ENCODE measurements at places on chromosomes 6 and 20. TPM values are rescaled to one million over a fixed set of nuclear protein-coding genes. Genes with fewer than 3 reads are reported as not detected.

Gene CITED2
- 44.3 TPM for total RNA-seq

Gene HINT3
- 89.0 TPM for total RNA-seq

Gene SAMD3
- total RNA-seq = 19.4 TPM

Gene PLN
- 0.46 TPM for total RNA-seq

Gene ADGB
- total RNA-seq = 2.5 TPM

Gene BPIFB1
- total RNA-seq = not detected

Measured in diencephalon (tissue), 1 donor.